ENCODE measurements at places on chromosomes 1 and 21.

DNA sequence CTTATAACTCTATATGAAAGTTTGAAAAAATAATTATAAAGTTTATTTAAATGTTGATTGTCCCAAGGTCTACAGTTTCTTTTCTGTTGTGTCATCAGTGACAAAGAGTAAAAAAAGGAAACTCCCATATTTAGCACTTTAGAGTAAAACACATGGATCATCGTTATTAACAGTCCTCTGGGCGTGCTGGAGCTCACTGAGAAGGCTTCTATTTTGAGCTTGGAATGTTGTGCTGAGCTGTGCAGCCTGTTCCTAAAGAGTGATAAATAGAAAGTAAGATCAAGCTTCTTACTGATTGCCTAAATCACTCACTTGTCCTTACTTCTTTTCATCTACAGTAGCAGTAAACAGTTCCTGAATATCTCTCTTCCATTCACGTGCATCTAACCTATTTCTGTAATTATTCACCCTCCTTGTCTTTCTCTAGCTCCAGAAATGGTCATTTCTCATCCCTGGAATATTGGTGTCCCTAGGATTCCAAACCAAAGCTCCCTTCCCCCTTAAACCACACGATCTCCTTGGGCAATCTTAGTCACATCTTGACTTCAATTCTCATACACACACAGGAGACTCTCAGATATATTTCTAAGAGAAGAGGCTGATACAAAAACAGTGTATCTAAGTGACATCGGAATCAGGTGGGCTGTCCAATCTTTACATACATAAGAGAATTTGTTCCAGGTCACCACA lies 11.9 kb downstream of the GBP5 start:
- DNase-seq, result no peak

GRCh38 chr1:160309571-160309970 lies 24.6 kb upstream of the PEX19 start:
- DNase-seq, result no peak

DNA sequence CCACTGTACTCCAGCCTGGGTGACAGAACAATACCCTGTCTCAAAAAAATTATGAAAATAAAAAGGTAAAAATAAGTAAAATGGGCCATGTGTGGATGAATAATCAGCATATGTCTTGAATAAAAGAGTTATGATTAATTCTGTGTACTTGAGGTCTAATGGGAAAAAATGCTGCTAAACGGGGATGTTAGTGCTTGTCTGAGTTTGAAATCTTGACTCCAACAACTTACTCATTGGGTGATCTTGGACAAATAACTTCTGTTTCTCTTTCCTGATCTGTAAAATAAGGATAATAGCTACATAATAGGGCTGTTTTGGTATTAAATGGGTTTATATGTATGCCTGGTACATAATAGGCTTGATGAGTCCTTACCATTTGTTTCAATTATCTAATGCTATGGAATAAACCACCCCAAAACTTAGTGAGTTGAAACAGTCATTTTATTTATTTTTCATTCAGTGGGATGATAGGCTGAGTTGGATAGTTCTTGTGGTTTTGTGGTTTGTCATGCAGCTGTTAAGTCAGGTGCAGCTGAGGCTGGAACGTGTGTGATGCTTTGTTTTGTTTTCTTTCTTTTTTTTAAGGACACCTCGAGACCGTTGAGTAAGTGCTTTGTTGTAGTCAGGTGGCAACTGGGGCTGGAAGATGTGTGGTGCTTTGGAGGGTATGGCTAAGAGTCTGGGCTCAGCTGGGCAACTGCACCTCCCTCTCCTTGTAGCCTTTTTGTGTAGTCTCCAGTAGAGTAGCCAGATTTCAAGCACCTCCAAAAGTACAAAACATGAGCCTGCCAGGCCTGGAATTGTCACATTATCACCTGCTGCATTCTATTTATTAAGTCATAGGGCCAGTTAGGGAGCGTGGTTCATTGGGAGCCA lies 4.9 kb downstream of the MDM4 start:
- DNase-seq, result no peak

DNA sequence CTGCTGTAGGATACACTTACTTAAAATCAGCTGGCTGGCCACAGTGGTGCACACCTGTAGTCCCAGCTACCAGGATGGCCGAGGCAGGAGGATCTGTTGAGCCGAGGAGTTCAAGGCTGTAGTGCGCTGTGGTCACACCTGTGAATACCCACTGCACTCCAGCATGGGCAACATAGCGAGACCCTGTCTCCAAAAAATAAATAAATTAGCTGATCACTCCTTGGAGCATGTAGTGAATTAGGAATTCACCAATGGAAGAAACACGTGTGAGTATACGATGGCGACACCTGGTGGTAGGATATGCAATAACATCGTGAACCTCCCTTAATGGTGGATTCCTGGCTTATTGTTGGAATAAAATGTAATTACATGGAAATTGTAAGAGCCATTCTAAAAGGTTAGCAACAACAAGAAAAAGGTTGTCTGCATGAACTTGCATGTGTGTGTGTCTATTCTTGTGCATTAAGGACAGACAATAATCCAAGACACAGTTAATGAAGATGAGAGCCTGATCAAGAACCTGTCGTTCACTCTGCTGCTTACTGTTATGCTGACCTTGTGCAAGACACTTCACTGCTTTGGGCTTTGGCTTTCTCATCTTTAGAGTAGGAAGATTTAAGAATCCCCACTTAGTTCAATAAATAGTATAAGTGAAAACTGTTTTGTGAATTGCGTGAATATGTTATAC lies 38.6 kb upstream of the COX20 start:
- peak; percentile 43 for DNase-seq

- no peak for DNase-seq
These were observed 31.5 kb upstream of the KCNK1 start for GRCh38 chr1:233582439-233582838.

- peak; percentile 12 for DNase-seq
These were observed 181.4 kb upstream of the KIAA0040 start for GRCh38 chr1:175373786-175374623.
